ENCODE measurements at places on chromosomes 4 and X.
A peak's percentile ranks its signal among the peaks of the same experiment; 100 is the strongest.

DNA sequence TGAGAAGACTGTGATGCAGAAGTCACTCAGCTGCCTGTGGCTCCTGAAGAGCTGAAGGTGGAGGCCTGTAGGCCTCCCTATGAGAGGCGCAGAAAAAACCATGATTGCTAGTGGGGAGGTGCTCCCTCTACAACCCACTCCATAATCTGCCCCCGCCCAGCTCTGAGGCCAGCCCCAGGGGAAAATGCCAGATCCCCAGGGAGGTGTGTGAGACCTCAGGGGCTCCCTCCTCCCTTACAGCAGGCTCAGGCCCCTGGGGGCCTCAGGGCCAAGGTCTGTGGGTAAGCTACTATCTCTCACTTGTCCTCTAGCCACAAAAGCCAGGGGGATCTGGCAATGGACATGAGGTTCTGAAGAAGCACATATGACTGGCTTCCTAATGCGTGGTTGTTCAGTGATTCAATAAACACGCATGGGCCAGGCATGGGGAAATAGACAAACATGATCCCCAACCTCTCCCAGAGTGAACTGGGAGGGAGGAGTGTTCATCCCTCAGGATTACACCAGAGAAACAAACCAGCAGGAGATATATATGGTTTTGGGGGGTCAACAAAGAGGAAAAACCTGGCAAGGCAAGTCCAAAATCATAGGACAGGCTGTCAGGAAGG, 51.0 kb upstream of the MTM1 start:
- no peak for DNase-seq

DNA sequence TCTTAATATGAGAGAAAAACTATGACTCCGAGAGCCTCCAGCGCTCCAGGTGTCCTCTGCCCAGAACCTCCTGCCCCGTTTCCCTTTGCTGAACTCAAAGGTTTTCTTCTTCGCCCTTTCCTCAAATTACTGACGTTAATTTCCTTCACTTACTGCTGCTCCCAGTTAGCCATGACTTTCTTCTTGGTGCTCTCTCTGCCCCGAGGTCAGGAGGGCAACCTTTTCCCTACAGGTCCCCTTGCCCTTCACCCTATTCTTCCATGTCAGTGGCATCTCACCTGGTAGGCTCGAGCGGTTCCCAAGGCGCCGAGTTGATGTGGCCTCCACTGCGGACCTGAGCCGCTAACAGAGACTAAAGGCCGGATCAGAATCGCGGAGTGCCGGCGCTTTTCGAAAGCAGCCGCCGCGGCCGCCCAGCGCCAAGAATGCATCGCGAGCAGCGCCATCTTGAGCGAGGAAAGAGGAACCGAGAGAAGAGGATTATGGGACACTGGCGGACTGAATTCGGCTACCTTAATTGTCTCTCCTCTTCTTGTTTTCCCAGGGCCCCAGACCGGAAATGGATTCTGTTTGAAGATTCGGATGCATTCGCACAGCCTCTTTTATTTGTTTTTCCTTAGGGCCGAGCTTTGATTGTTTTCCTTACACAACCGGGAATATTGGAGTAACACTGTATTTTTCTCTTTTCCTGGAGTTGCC, at the start of gene ABCB7:
ABCB7 (minus strand) TSS at position 457 of the 699 bp plus-strand sequence; CDS start at position 446, 11 bp downstream.
- DNase-seq, result peak; percentile 34

GRCh38 chr4:73904491-73904890, 35.3 kb downstream of the CXCL1 start:
- DNase-seq, result no peak

DNA sequence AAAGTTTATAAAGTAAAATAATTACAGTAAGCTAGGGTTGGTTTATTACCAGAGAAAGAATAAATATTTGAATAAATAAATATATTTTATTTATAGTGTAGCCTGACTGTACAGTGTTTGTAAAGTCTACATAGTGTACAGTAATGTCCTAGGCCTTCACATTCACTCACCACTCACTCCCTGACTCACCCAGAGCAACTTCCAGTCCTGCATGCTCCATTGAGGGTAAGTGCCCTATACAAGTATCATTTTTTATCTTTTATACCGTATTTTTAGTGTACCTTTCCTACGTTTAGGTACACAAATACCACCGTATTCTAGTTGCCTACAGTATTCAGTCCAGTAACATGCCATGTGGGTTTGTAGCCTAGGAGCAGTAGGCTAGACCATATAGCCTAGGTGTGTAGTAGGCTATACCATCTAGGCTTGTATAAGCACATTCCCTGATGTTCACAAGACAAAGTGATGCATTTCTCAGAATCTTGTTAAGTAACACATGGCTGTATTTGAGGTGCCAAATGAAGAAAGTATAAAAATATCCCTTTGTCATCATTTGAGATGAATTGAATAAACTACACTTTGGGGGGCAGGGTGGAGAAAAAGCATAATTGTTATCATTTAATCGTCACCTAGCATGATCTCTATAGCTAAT, 14.7 kb upstream of the KLHL8 start:
- no peak for DNase-seq

DNA sequence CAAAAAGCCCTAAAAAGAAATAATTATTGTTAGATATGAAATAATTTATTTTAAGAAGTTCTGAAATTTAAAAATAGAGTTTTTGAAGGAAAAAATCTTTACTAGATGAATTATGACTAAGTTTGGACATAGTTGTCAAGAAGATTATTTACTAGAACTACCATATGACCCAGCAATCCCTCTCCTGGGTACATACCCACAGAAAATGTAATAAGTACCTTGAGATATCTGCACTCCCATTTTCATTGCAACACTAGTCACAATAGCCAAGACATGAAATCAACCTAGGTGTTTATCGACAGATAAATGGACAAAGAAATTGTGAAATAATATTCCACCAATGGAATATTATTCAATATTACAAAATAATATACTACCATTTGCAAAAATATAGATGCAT, 109.9 kb downstream of the PDHA2 start:
- no peak for DNase-seq

DNA sequence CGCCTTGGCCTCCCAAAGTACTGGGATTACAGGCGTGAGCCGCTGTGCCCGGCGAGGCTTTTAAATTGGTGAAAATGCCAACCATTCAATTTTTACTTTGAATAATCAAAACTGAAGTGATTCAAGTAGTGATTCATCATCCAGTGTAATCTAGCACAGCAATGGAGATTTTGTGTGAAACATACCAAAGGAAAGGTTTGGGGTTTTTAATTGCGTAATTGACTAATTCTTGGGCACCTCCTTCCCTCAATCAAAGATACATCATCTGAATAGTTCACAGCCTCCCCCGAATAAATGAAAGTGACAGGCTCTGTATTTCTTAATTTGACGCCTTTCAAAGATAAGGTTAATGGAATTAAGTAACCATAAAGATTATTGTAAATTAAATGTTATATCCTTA, 69.0 kb downstream of the DMD start:
- DNase-seq, result no peak

GRCh38 chr4:91840359-91840758, 463.4 kb upstream of the GRID2 start:
- DNase-seq, result no peak

DNA sequence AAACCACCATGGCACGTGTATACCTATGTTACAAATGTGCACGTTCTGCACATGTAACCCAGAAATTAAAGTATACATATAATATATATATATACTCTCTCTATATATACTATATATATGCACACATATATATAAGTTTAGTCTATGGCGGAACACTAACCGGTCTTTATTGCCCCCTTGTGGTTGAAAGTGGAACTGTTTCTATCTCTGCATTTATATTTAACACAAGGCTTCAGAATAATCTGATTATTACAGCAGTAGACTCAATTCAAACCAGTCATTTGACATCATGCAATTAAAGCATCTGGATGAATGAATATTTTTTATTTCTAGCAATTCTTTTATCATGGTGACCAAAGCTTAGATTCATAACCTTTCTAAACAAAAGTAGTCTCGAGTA, 14.6 kb downstream of the RAB9B start:
- DNase-seq, result peak; percentile 11

GRCh38 chrX:110745288-110745687, 50.3 kb downstream of the CHRDL1 start:
- DNase-seq, result no peak

DNA sequence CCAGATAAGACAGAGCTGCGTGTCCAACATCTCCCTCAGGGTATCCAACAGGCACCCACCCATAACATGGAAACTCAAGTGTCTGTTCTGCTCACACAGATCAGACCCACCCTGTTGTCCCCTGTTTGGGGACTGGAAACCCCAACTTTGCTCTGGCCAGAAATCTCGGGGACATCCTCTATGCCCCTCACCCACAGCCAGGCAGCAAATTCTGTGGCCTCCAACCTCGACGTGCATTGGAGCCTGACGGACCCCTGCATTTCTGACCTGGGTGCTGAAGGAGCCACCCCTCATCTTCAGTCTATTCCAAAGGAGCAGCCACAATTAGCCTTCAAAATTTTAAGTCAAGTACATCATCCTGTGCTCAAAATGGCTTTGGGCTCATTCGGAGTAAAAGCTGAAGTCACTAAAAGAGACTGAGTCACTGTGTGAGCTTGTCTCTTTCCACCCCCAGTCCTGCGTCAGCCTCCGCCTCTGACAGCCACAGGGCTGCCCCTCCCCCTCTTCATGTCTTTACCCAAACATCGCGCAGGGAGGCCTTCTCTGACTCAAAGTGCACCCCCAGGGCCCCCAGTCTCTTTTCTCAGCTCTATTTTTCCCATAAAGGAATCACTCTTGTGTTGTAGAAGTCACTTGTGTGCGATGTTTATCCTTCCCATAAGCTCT, 24.4 kb upstream of the PDE6B start:
- no peak for DNase-seq

GRCh38 chr4:112181358-112182000, 36.2 kb downstream of the FAM241A start:
- DNase-seq, result no peak

- no peak for DNase-seq
These were observed 217.5 kb downstream of the RAB28 start for GRCh38 chr4:13266687-13267086.

- no peak for DNase-seq
These were observed 2.7 kb downstream of the SLC34A2 start for GRCh38 chr4:25658357-25658771.

DNA sequence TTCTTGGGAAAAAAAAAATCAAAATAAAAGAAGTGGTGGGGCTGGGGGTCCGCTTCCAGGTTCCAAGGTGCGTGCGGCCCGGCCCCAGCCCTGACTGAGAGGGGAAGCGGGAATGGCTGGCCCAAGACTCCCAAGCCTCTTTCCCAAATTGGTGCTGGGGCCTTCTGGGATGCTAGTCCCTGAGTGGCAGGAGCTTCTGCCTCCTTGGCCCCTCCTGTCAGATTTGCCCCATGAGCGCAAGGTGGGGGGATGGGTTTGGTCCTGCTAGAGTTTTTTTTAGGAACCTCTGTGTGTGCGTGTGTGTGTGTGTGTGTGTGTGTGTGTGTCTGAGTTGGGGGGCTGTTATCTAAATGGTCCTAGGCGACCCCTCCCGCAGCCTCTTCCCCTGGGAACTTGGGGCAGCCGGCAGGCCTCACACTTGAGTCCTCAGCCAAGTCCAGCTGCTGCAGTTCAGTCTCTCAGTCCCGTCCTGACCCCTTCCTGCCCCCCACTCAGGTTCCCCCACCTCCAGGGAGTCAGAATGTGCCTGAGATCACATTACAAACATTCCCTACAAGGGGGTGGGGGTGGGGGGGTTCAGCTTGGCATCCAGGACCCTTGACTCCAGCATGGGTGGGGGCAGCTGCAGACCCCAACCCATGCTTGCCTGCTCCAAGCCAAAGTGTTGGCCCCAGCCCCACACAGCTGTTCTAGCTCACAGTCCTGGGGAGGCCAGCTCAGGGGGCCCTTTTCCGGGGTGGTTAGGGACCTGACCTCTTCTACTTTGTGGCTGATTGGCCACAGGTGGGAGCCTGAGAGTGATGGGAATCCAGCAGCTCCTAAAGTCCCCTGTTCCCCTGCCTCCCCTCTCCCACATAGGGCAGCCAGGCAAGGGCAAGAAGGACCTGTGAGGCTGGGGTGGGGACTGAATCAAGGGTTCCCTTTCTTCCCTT, 4.0 kb downstream of the EFNB1 start:
- no peak for DNase-seq

DNA sequence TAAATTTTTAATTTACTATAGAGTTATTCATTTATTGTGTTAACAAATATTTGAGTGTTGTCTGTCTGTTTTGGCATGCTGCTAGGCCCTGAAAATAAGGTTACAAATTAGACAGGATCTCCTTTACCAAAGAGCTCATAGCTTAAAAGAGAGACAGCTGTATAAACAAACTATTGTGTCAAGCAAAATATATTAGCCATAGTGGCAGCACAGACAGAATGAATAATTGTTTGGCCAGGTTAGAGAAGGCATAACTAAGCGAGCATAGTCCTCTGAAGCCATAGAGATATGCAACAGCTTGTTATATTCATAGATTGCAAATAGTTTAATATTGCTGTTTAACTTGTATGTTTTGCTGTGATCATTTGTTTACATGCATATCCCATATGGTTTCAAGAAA, 66.7 kb upstream of the NDUFC1 start:
- no peak for DNase-seq

DNA sequence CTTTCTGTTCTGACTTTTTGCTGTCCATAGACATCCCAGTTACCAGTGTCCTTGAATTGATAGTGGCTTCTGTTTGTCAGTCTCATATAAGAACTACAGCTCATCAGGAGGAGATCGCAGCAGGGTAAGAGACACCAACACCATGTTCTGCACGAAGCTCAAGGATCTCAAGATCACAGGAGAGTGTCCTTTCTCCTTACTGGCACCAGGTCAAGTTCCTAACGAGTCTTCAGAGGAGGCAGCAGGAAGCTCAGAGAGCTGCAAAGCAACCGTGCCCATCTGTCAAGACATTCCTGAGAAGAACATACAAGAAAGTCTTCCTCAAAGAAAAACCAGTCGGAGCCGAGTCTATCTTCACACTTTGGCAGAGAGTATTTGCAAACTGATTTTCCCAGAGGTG, 30.1 kb downstream of the GUCY1A1 start:
- DNase-seq, result no peak

GRCh38 chrX:149962859-149963757, 24.8 kb upstream of the EOLA2 start:
- peak; percentile 5 for DNase-seq

DNA sequence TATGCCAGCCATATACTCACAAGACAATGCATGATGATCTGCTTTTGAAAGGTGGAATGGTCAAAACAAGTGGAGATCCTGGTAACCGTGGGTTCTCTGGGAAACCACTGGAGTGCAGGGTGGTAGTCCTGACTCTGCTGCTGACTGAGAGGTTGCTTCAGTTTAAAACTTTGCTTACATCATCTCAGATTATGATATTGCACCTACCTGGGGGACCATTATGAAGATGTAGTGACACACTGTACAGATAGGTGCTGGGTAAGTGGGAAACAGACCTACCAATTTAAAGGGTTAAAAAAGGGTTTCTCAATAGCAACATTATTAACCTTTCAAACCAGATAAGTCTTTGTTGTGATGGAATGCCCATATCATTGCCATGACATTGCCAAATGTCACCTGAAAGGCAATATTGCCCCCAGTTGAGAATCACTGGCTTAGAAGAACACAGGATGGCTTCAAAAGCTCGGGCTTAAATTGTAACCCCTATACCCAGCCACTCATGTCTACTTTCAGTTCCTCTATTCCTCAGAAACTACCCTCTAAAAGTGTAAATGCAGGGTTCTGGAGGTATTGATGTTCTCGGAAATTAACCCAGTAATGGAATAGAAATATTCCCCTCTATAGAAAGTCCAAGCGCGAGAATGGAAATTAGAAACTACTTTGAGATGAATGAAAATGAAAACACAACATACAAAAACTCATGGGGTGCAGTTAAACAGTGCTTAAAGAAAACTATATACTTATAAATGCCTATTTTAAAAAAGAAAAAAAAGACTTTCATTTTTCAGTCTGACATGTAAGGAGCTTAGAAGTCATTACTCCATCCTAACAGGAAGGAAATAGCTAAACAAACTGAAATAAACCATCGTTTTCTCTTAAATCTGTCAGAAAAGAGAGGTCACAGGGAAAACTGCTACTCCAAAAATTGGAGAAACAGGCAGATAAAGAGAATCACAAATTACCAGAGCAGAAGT, 65.8 kb downstream of the ARHGEF6 start:
- DNase-seq, result no peak

Measured in GM12878 (cell line).